ENCODE measurements at places on chromosomes 11 and 22. TPM values are rescaled to one million over a fixed set of nuclear protein-coding genes. Genes with fewer than 3 reads are reported as not detected.

The NRIP3 gene
- not detected for polyA plus RNA-seq

The TM7SF2 gene
- 83.6 TPM for polyA plus RNA-seq

The MAPK8IP2 gene
- polyA plus RNA-seq: 0.22 TPM

The MPZL3 gene
- polyA plus RNA-seq: 2.3 TPM

The SCARF2 gene
- 2.5 TPM for polyA plus RNA-seq

The PGA5 gene
- polyA plus RNA-seq: 0.66 TPM

The C11orf91 gene
- polyA plus RNA-seq: 0.17 TPM

The NAA40 gene
- 38.8 TPM for polyA plus RNA-seq

The GLYATL1 gene
- polyA plus RNA-seq: not detected

The GGT5 gene
- polyA plus RNA-seq: 67.4 TPM

The RPUSD4 gene
- 15.2 TPM for polyA plus RNA-seq

The SLC1A2 gene
- polyA plus RNA-seq: 0.29 TPM

The LRRC55 gene
- 0.04 TPM for polyA plus RNA-seq

The BRD1 gene
- 8.2 TPM for polyA plus RNA-seq

The FOLR3 gene
- polyA plus RNA-seq: not detected

The GLB1L2 gene
- polyA plus RNA-seq: 0.22 TPM

The SESN3 gene
- polyA plus RNA-seq: 1.4 TPM

The FIBIN gene
- polyA plus RNA-seq: 5.1 TPM

The NFAM1 gene
- polyA plus RNA-seq: 0.38 TPM

The OR52I2 gene
- polyA plus RNA-seq: not detected
